ENCODE measurements at places on chromosomes 6 and 20.
A peak's percentile ranks its signal among the peaks of the same experiment; 100 is the strongest.

- peak; percentile 41 for DNase-seq
Measured at GRCh38 chr6:106085692-106085983, 498 bp upstream of the PRDM1 start.

- no peak for DNase-seq
Measured at GRCh38 chr6:47749757-47750156, 32.1 kb upstream of the OPN5 start.

GRCh38 chr6:31559606-31559957 is 12.2 kb downstream of the NFKBIL1 start:
- no peak for DNase-seq

- no peak for DNase-seq
Measured at GRCh38 chr6:151695156-151695555, 112.3 kb upstream of the ESR1 start.

GRCh38 chr6:123363912-123364311 is 272.8 kb downstream of the TRDN start:
- no peak for DNase-seq

- DNase-seq: no peak
Measured at GRCh38 chr6:15452182-15452941, 206.5 kb downstream of the JARID2 start.

DNA sequence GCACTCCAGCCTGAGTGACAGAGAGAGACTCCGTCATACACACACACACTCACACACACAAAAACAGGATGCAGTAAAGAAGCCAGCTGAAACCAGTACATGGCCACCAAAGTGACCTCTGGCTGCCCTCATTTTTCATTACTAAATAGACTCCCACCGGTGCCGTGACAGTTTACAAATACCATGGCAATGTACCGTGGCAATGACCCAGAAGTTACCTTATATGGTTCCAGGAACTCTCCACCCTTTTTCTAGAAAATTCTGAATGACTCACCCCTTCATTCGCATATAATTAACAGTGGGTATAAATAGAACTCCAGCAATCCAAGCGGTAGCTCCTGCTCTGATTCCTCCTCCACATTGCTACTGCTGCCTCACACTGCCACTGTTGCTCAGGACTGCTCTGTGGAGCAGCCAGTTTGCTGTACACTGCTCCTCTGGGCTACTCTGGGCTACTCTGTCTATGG is 57.7 kb downstream of the SNX5 start:
- peak; percentile 70 for DNase-seq

DNA sequence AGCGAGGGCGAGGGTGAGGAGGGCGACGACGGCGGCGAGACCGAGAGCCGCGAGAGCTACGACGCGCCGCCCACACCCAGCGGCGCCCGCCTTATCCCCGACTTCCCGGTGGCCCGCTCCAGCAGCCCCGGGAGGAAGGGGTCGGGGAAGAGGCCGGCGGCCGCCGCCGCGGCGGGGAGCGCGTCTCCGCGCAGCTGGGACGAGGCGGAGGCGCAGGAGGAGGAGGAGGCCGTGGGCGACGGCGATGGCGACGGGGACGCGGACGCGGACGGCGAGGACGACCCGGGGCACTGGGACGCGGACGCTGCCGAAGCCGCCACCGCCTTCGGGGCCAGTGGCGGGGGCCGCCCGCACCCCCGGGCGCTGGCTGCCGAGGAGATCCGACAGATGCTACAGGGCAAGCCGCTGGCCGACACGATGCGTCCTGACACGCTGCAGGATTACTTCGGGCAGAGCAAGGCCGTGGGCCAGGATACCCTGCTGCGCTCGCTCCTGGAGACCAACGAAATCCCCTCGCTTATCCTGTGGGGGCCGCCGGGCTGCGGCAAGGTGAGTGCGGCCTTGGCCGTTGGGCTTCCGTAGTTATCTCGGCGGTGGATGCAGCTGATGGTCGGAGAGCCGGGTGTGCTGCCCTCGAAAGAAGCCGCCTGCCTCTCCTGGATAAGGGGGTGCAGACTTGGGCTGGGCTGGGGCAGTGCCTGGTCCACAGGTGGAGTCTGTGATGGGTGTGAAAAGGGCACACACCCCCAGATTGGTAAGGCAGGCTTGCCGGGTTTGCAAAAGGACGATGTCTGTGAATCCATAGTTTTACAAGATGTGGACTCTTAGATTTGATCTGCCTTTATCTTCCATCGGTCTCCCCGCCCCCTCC is 938 bp downstream of the WRNIP1 start:
- DNase-seq: peak; percentile 26

- DNase-seq: no peak
Measured at GRCh38 chr6:54448617-54449016, 140.4 kb downstream of the TINAG start.

DNA sequence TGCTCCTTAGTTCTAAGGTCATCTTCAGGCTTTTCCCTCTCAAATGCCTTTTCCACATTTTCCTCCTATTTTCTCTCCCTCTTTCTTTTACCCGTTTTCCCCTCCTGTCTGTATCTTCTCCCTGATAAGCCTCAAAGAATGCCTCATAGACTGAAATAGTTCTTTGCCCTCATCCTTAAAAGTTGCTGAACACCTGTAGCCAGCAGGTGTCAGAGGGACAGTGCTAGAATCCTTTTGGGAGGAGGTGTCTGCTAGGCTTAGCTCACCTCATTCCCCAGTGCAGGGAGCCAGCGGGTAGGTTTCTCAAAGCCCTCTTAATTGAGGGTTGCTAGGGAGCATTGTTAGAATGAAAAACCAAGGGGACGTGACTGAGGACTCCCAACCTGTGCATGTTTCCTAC is 204.0 kb downstream of the TSHZ2 start:
- no peak for DNase-seq

GRCh38 chr20:21100578-21101452 is 5.3 kb downstream of the LINC00237 start:
- peak; percentile 31 for DNase-seq

DNA sequence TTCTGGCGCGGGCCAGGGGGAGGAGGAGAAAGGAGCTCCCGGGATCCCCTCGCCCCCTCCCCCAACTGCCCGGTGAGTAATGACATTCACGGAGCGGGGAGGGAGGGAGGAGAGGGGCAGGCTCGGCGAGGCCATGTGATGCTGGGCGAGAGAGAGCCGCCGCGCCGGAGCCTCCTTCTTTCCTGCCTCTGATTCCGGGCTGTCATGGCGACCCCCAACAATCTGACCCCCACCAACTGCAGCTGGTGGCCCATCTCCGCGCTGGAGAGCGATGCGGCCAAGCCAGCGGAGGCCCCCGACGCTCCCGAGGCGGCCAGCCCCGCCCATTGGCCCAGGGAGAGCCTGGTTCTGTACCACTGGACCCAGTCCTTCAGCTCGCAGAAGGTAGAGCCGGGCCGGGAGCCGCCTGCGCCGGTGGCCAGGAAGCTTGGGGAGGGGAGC is at the start of gene GDAP1L1:
Gene GDAP1L1, plus strand, starts transcription at position 178 of the 441 bp plus-strand sequence. Its CDS starts 27 bp downstream, at position 205.
- DNase-seq: peak; percentile 7

GRCh38 chr6:166293731-166294584 is 14.2 kb downstream of the PRR18 start:
- no peak for DNase-seq

- no peak for DNase-seq
Measured at GRCh38 chr20:33838035-33838864, 27.1 kb downstream of the CHMP4B start.

DNA sequence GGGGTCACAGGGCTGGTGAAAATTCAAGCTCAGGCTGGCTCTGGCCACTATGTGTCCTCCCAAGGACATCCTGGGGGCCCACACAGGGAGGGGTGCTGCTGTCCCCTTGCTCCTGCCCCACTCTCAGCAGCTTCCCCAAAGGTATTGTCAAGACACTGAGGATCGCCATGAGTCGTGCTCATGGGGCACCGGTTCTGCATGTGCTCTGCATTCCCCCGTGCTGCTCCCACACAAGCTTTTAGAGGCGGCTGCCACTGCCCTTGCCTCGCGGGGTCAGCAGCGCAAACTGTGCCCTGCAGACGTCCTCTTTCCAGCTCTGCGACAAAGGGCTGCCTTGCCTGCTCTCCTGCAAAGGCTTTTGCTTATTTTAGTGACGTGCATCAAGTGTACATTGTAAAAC is 179.8 kb downstream of the ERMARD start:
- DNase-seq: no peak

DNA sequence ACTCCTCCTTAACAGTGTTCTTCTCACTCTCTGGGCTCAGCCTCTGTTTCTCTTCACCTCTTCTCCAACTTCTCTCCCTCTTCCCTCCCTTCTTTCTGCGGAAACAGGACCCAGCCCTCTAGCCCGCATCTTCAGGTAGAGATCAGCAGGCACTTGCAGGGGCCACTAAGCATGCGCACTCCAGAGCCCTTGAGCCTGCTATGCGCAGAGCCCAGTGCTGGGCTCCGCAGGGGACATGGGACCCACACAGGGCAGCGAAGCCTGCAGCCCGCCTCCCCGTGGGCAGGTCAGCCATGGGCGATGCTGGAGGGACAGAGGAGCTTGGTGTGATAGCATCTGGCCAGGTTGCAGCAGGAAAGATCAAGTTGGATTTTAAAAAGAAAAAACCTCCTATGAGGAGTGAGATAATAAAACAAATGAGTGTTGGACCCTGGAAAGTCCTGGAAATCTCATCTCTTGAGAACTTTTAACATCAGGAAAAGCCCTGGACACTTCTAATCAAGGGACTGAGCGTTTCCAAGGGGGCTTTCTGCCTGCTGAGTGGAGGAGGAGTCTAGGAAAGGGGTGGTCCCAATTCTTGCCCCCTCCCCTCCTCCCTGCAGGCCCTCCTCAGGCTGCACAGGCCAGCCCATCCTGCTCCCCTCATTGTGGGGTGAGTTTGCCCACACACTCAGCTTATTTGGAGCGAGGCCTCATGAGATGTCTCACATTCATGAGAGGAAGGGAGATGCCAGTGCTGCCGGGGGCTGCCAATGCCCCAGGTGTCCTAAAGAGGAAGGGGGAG is 71.9 kb downstream of the MDGA1 start:
- DNase-seq: no peak

GRCh38 chr20:13526551-13526950 is 112.2 kb downstream of the TASP1 start:
- no peak for DNase-seq

GRCh38 chr6:30591008-30591407 is 19.8 kb downstream of the ABCF1 start:
- DNase-seq: no peak

DNA sequence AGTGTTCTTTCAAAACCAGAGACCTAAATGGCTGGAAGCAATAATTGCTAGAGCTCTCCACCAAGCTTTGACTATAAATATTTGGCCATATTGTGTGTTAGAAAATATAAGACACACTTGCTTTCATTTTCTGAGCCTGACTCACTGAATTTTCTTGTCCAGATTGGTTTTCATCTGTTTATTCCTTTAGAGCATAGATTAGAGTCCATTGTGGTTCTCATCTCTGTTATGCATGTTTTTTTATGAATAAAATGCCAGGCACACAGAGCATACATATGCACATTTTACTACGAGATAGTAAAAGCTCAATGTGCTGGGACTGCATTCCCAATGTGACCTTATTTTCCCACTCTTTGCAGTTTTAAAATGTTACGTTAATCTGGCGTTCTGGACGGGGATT is 115.3 kb upstream of the MLIP start:
- no peak for DNase-seq

- no peak for DNase-seq
Measured at GRCh38 chr6:13480631-13481501, 6.5 kb downstream of the GFOD1 start.

DNA sequence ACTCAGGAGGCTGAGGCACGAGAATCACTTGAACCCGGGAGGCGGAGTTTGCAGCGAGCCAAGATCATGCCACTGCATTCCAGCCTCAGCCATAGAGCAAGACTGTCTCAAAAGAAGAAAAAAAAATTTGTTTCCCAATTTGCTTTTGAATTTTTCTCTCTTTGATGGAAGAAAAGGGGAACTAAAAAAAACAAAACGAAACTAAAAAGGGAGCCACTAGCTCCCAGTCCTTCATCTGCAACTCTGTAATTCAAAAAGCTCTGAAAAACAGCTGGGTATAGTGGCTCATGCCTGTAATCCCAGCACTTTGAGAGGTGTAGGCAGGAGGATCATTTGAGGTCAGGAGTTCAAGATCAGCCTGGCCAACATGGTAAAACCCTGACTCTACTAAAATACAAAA is 9.5 kb downstream of the OVOL2 start:
- no peak for DNase-seq

DNA sequence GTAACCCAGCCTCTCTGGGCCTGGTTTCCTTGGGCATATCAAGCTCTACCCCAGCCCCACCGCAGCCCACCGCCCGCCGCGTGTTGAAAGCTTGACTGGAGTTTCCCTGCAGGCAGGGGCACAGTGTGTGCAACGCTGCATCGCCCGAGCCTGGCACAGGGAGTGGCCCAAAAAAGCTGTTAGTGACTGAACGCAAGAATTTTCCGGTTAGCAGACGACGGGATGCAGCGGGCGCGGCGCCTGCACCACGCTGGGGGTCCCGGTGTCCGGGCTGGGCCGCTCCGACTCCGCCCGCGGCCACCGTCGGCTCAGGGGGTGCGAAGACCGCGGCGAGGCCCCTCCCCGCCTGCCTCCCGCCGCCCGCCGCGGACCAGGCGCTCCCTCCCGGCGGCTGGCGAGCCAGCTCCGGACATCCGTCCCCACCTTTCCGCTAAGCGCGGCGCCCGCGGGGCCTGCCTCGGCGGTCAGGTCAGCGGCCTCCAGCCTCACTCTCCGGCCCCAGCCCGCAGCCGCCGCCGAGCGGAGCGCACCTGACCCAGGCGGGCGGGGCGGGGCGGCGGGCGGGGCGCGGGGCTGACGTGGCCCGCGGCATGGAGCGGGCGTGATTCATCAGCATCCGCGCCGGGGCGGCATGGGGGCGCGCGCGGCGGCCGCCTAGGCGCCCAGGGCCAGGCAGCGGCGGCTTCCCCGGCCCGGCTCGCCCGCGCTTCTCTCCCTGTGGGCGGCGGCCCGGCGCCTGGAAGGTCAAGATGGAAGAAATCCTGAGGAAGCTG is at the start of gene ARFGEF3:
Gene ARFGEF3, plus strand, starts transcription at position 602 of the 773 bp plus-strand sequence. Its CDS starts 148 bp downstream, at position 750.
- peak; percentile 48 for DNase-seq
